Activated naive CD4-positive, alpha-beta T cell treated with anti-CD3 and anti-CD28 coated beads, Interleukin-2, amount 50 U/mL, for 72 hours (primary cell): ENCODE measurements at places on chromosomes 3 and 15. TPM values are rescaled to one million over a fixed set of nuclear protein-coding genes. Genes with fewer than 3 reads are reported as not detected.

ZNF502 gene
- total RNA-seq: 1.1 TPM

DNA sequence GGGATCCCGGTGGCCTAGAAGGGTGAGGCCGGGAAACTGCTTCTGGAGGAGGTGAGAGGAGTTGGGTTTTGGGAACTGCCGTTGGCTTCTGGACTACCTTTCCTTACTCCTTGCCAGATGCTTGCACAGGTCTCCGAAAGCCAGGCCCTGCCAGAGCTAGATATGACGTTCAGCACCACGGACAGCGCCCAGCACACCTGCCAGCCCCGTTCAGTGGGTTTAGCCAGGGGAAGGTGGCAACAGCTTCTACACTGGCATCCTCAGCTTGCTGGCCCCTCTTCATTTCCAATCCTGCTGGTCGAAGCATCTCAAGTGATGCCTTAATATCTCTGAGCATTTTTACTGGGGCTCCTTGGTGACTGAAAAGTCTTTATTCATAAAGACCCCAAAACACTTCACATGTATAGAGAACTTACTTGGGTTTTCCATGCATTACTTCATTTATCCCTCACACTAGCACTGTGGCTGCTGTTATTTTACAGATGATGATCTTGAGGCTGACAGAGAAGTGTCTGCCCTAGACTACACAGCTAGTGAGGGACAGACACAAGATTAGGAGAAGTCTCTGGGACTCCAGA lies 21.9 kb downstream of the HCN4 start:
- no peak for DNase-seq

GRCh38 chr15:87961851-87962420 lies 294.6 kb downstream of the NTRK3 start:
- no peak for DNase-seq

GRCh38 chr15:91897585-91898372 lies 44.3 kb downstream of the SLCO3A1 start:
- no peak for DNase-seq

GRCh38 chr3:115580566-115580965 lies 42.7 kb upstream of the GAP43 start:
- DNase-seq: no peak

- no peak for DNase-seq
Measured at GRCh38 chr3:10563396-10563795, 58.0 kb upstream of the ATP2B2 start.

DNA sequence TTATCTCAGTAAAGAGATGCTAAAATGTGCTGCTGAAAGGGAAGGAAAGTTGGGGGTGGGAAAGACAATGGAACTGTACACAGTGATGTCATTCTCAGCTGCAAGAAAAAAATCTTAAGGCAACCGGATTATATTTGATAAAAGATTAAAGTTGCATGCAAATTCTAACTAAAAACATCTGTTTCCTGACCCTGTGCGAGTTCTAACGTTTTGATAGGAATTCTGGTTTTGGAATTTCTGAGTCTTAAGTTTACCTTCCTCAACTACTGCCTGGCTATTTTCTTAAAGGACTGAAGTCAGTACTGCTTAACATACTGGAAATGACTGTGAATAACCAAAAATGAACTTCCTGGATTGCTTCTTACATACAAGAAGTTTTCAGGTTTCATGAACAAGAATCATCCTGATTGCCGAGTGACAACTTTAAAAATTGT lies 115.5 kb downstream of the SLC25A26 start:
- no peak for DNase-seq

CHRNA3 gene
- total RNA-seq: not detected

GNL3 gene
- 217 TPM for total RNA-seq

- no peak for DNase-seq
Measured at GRCh38 chr15:56207092-56207491, 36.6 kb downstream of the RFX7 start.

DNA sequence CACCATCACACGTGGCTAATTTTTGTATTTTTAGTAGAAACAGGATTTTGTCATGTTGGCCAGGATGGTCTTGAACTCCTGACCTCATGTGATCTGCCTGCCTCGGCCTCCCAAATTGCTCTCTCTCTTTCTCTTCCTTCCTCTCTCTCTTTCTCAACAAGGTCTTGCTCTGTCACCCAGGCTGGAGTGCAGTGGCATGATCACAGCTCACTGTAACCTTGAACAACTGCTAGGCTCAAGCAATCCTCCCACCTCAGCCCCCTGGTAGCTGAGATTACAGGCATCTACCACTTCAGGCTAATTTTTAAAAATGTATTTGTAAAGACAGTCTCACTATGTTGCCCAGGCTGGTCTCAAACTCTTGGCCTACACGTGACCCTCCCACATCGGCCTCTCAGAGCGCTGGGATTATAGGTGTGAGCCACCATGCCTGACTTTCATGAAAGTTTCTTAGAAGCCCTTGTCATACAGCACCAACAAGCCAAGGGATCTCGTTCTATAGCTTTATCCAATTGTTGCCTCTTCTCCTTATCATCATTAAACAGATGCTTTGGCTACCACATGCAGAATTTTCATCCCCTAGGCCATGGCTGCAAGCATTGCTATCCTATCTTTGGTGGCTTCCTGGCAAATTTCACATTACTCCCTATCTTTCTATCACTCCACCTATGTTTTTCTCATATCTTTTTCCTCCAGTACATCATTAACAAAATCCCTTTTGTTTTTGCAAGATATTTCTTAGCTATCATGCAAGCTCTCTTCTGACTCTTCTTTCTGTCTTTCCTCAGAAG lies 5.7 kb downstream of the CCDC32 start:
- no peak for DNase-seq

DNA sequence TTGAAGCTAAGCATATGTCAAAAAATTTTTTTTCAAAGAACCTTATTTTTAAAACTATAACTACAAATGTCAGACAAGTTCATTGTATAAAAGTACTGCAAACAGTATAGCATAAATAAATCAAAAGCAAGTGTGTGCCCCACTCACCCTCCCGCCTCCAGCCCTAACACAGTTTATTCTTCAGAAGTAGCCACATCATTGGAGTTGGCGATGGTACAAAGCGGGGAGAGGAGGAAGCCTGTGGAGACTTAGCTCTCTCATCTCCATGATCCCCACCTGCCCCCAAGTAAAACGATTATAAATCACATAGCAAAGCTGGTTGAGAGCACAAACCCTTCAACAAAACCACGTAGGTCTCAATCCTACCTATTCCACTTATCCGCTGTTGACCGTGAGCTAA lies 33.6 kb downstream of the FOXP1 start:
- DNase-seq: no peak

FBXO40 gene
- not detected for total RNA-seq

RASGRF1 gene
- not detected for total RNA-seq

APOD gene
- 0.30 TPM for total RNA-seq

DNA sequence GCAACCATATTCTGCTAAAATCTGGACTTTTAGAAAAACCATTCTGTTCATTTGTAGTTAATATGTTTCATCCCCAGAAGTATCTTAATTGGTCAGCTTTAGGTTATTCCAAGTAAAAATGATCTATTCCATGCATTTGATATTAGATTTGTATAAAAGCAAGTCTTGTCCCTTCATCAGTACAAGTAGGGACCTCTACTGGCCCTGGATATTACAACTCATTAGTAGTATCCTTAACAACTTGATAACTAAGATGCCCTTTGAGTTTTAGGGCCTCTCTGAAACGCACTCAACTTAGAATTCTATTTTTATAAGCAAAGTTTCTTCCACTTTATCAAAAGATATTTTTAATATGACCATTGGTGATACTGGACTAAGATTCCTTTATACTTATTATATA lies 25.3 kb upstream of the SELENOT start:
- no peak for DNase-seq

USP8 gene
- total RNA-seq: 58.6 TPM

- DNase-seq: no peak
Measured at GRCh38 chr3:78529601-78530000, 1238.2 kb downstream of the ROBO1 start.

- DNase-seq: no peak
Measured at GRCh38 chr15:37034835-37035748, 65.3 kb downstream of the MEIS2 start.

GRCh38 chr3:172938788-172939187 lies 188.3 kb downstream of the ECT2 start:
- DNase-seq: no peak

GRCh38 chr3:69665026-69665737 lies 74.1 kb upstream of the MITF start:
- DNase-seq: no peak

DNA sequence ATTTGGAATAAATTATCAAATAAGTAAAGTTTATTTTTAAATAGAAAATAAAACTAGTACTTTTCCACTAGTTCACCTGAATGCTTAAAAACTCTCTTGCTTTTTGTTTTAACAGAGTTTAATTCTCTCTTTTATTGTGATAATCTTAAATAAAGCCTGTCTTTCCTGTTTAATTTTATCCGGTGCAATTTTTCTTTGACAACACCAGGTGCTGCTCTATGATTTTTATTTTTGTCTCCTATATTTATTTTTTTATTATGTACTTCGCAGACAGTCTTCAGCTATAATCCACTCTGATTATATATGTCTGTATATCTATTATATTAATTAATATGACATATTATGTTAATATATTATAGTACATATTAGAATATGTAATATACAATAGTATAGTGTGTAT lies 1293.0 kb upstream of the EPHA6 start:
- no peak for DNase-seq

DNA sequence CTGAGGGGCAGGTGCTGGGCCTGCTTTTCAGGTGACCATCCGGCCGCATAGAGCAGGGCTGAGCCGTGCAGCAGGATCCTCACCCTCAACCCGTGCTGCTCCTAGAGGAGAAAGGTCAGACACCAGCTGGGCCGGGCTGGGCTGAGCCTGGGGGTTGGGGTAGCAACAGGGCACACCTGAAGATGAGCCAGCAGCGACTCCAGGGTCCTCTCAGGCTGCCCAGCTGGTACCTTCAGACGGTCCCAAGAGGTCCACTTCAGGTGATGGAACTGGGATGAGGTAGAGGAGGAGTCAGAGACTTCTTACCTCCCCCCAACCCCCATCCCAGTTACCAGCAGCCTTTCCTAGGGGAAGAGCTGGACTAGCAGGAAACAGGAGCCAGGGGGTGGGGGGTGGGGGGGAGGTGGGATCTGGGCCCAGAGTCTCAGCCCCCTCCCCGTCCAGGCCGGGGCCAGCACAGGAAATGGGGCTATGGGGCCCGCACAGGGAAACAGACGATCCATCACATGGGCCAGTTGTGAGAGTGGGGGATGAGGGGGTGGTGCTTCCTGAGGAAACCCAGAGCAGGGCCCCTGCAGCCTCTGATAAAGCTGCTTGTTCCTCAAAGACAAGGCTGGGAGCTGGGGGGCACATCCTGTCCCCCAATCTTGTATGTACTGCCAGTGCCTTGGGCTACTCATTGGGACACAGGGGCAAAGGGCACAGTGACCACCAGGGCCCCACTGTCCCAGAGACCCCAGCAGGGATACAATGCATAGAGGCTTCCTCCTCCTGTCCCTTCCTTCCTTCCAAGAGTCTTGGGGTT lies 3.0 kb downstream of the INKA1 start:
- no peak for DNase-seq

MAGEL2 gene
- not detected for total RNA-seq

DNA sequence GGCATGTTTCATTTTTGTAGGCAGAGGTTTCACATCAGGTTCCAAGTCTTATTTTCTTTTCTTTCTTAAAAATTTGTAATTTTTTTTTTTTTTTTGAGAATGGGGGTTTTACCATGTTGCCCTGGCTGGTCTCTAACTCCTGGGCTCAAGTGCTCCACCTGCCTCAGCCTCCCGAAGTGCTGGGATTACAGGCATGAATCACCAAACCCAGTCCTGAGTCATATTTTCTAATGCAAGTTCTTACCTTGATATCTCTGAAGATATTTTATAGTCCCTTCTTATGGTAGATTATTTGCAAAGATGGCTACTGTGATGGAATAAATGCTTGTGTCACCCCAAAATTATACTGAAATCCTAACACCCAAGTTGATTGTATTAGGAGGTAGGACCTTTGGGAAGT lies 63.8 kb downstream of the SLC9A9 start:
- DNase-seq: no peak

RAB6B gene
- total RNA-seq: 0.16 TPM

DNA sequence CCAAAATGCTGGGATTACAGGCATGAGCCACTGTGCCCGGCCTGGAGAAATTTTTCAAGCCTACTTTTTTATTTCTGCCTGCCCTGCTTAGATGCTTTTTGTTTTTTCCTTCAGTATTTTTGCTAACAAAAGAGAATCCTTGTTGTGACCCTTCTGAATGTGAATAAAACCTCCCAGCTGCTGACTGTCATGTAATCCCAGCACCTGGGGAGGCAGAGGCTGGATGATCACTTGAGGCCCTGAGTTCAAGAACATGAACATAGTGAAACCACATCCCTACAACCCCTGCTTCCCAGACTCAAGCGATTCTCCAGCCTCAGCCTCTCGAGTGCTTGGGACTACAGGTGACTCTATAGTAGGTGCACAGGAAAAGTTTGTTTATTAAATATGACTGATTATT lies 84.9 kb downstream of the SOX2 start:
- DNase-seq: no peak

DNA sequence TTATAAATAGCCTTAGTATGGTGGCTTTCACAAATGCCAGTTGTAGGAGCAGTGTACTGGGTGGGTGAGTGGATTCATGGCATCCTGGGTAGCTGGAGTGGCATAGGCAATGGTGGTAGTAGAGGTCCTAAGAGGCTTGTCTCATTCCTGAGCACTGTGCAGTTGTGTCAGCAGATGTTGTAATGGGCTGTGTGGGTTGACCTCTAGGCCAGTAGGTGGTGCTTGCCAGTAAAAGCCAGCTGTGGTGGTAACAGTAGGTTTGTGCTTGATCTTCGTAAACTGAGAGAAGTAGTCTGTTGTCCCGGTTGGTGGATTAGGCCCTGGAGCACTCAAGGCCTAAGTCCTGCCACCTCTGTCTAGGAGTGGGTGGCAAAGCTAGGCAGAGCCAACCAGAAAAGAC lies 149.7 kb upstream of the SUCLG2 start:
- no peak for DNase-seq

DNA sequence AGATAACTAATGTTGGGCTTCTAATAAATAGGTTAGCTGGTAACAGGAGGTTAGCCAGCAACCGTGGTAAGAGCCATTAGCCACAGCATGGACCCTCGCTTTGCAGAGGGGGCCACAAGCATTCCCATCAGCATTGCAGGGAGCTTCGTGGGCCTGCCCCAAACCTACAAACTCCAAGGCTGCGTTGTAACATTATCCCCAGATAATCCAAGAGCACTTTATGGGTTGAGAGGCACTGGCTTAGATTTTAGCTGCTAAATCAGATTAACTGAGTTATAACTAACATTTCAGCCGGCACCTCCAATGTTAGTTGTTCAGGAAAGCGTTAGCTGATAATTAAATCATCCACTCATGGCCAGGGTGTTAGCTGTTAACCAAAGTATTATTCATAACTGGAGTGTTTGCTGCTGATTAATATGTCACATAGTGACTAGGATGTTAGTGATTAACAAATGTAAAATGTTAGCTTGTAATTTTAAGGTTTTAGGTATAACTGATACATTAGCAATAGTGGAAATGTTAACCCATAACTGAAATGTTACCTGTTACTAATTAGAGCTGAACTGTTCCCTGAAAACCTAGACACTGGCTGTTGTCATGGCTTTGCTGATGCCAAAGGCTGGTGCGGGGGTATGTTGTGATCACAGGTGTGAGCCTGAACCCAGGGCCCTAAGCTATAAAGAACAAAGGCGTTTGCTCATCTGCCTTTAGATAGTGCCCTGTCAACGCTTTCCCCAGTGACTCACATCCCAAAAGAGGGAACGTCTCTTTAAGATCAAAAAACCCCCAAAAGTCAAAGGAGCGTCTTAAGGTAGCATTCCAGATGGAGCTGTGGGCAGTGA lies 56.2 kb downstream of the SLC6A6 start:
- DNase-seq: no peak
